Right atrium auricular region (tissue), 2 donors: ENCODE measurements at places on chromosomes 11 and 22.

DNA sequence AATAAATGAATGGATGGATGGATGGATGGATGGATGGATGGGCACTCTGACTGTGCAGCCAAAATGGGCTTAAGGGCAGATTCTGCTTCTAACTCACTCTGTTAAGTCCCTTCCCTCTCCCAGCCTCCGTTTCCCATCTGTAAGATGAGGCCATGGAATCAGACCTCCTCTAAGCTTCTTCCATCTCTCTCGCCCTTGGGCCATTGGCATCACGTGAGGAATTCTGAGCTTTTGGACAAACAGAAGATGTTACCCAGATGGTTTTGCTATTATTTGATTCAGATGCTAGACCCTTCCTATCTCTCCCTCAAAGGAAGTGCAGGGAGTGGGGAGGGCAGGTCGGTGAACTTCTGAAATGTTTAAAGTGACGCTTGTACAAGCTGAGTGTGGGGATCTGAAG lies 4.0 kb upstream of the CYTH4 start:
- DNase-seq: no peak

DNA sequence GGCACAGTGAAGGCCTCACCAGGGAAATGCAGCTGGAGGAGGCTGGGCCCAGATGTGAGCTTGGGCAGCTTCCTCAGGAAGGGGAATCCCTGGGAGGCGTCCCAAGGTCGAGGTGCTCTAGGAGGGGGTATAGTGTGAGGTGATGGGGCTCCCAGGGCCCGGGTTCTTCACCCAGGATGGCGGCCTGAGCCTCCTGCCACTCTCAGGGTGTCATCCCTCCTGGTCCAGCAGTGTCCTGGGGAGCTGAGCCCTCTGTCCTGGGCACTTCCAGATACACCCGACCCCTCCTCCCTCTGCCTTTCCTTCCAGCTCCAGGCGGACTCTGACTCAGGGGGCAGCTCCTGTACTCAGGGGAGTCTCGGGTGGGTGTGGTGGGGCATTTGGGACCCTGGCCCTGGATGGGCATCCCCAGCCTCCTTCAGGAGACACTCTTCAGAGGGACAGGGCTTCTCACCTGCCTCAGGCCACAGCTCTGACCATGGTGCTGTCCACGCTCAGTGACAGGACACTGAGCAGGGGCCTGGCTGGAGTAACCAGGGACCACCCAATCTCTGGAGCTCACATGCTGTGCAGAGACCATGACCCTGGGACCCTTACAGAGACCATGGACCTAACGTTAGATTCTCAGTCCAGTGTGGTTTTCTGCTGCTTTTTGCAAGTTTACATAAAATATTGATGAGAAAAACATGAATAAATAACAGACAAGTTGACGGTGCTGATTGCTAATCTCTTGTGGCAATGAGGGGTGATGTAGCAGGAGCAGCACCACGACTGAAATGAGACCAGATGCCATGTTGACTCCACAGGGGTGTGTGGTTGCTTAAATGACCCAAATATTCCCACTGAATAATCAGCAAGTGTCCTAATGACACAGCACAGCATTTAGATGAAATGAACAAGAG lies 101.9 kb downstream of the GGTLC2 start:
- no peak for DNase-seq

DNA sequence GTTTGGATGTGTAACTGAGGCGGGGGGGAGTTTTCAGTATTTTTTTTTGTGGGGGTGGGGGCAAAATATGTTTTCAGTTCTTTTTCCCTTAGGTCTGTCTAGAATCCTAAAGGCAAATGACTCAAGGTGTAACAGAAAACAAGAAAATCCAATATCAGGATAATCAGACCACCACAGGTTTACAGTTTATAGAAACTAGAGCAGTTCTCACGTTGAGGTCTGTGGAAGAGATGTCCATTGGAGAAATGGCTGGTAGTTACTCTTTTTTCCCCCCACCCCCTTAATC lies 2.3 kb downstream of the MALAT1 start:
- no peak for DNase-seq

- DNase-seq: no peak
Measured at GRCh38 chr11:102110761-102111010, 439 bp downstream of the YAP1 start.

- DNase-seq: no peak
Measured at GRCh38 chr11:2580571-2581001, 119.2 kb downstream of the KCNQ1OT1 start.

DNA sequence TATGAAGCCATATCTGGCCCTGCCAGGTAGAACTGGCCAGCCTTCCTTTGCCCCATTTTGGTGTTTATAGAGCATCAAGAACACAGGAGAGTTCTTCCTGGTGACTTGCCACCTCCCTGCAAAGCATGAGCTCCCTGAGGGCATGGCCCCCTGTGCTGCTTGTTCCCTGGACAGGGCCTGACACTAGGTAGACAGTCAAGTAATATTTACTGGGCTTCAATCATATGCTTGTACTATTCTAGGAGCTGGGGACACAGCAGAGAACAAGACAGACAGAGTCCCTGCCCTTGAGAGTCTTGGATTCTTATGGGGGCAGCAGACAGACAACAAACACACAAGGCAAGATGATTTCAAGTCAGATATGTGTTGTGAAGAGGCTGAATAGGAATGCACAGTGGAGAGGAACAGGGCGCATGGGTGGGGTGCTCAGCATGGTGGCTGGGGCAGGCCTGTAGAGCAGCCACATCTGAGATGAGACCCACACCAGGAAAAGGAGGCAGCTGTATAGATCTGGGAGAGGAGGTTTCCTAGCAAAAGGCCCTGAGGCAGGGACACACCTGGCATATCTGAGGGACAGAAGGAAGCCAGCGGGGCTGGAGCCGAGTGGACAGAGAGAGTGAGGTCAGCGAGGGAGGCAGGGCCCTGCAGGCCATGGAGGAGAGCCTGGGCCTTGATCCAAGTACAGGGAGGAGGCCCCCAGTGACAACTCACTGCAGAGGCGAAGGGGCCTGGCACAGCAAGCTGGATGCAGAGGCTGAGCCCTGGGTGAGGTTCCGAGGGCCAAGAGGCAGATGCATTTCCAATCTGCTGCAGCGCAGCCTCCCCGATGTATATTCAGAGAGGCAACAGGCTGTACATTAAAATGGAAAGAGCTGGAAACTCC lies 10.2 kb upstream of the CBX6 start:
- DNase-seq: no peak

- no peak for DNase-seq
Measured at GRCh38 chr11:88246696-88247095, 71.5 kb upstream of the RAB38 start.

- no peak for DNase-seq
Measured at GRCh38 chr11:134144744-134145143, 75.9 kb downstream of the JAM3 start.
